ENCODE measurements at places on chromosomes 12 and 14.

GRCh38 chr12:41402801-41403200 is 214.7 kb downstream of the PDZRN4 start:
- no peak for DNase-seq

GRCh38 chr12:112482733-112483132 is 64.0 kb downstream of the PTPN11 start:
- DNase-seq = no peak

GRCh38 chr14:45060551-45060950 is 23.4 kb upstream of the PRPF39 start:
- DNase-seq = no peak

DNA sequence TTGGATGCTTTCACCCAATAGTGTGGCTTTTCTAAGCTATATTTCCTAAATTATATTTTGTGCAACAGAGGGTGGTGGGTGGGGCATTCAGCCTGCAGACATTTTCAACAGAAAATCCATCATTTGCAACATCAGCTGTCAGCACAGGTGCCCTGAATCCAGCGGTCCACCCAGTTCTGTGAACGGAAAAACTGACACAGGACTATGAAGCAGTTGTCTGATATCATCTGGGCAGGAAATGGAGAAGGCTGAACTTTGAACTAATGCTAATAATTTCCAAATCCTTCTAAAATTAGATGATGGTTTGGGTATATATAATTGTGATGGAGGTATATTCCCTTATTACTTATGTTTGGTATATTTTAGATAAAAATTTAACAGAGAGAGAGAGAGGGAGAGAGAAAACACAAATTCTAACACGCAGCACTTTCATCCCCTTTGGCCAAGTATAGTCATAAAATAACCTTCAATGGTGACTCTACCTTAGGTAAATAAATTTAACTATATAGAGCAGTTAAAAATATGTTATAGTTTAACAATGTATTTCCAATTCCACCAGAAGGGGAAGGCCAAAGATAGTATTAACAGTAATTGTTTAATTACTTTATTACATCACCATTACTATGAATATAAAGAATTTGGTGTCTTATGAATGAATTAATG is 58.3 kb upstream of the PTPRB start:
- no peak for DNase-seq

- DNase-seq = no peak
Measured at GRCh38 chr12:116384691-116385485, 107.4 kb upstream of the MED13L start.

GRCh38 chr14:100734031-100734990 is 7.6 kb downstream of the DLK1 start:
- no peak for DNase-seq
